Upper lobe of left lung (tissue), 6 donors: ENCODE measurements at places on chromosomes 16 and 17.
A peak's percentile ranks its signal among the peaks of the same experiment; 100 is the strongest.

DNA sequence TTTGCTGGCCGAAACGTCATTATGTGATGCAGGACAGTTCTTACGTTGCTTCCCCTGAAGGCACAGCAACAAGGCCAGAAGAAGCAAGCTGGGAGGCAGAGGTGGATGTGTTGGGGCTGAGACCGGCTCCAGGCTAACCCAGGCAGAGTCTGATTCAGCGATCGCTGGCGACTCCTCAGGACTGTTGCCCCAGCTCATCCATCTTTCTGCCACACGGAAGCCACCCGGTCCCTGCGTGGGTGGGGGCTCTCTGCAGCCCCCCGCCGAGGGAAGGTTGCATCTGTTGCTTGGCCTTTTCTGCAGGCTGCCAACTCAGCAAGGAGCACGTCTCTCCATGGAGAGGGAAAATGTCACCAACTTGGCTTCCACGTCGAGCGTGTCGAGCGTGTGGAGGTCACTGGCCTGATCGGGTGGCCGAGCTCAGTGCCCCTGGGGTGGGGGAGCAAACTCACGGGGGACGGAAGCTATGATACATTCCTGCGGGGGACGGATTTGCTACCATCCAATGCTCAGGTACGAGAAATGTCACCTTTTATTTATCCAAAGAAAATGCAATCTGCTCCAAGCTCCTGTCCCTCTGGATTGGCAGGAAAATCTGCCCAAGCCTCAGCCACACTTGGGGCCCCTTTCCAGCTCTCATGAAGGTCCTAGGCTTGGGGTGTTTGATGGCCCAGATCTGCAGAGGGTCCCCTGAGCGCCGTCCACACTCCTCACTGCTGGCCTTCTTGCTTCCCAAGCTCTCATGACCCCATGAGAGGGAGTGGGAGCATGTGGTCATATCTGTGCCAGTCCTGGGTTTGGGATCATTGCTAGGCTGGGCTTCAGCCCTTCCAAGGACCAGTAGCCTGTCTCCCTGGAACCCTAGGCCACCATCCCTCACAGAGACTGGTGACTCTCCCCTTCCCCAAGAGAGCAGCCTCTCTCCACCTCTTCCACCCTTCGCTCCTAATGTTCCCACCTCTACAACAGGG is 69.4 kb downstream of the RPH3AL start:
- DNase-seq: peak; percentile 11

GRCh38 chr17:10276436-10276835 is 78.0 kb upstream of the GAS7 start:
- no peak for DNase-seq

- peak; percentile 29 for DNase-seq
Measured at GRCh38 chr17:45018848-45019711, 32.4 kb downstream of the DCAKD start.

DNA sequence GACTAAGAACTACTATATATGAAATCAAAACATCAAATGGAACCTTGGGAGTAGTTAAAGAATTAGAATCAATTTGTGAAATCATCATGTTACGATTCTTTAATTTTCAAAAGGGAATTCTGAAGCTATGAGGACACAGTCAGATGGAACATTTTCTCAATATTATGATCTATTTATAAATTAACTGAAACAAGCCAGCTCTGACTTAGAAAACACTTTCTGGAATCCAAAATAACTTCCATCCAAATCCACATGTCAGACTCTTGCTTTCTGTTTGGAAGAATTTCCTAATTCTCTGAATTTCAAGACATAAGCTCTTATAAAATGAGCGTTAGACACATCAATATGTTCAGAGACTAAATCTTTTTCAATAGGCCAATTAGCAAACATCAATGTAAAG is 737.7 kb upstream of the SOX9 start:
- DNase-seq: no peak

GRCh38 chr17:36511216-36511615 is 23.5 kb downstream of the MYO19 start:
- DNase-seq: no peak

DNA sequence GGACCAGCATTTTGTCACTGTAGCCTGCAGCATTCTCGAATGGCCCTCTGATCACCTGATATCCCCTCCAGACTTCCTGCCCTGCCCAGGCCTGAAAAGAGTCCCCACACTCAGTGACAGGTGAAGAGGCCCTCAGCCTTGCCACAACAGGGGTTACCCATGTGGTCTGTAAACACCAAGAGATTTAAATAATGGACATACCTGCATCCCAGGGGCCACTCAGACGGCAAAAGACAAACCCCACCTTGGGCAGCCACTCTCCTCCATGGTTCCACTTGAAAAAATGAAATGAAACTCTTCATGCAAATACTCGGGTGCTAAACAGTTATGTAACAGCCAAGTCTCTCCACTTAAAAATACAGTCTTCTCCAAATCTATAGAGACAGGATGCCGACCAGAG is 22.9 kb upstream of the PECAM1 start:
- no peak for DNase-seq

GRCh38 chr17:6254036-6254435 is 180.9 kb downstream of the AIPL1 start:
- DNase-seq: no peak

- DNase-seq: no peak
Measured at GRCh38 chr16:54912720-54913119, 17.9 kb upstream of the IRX5 start.

DNA sequence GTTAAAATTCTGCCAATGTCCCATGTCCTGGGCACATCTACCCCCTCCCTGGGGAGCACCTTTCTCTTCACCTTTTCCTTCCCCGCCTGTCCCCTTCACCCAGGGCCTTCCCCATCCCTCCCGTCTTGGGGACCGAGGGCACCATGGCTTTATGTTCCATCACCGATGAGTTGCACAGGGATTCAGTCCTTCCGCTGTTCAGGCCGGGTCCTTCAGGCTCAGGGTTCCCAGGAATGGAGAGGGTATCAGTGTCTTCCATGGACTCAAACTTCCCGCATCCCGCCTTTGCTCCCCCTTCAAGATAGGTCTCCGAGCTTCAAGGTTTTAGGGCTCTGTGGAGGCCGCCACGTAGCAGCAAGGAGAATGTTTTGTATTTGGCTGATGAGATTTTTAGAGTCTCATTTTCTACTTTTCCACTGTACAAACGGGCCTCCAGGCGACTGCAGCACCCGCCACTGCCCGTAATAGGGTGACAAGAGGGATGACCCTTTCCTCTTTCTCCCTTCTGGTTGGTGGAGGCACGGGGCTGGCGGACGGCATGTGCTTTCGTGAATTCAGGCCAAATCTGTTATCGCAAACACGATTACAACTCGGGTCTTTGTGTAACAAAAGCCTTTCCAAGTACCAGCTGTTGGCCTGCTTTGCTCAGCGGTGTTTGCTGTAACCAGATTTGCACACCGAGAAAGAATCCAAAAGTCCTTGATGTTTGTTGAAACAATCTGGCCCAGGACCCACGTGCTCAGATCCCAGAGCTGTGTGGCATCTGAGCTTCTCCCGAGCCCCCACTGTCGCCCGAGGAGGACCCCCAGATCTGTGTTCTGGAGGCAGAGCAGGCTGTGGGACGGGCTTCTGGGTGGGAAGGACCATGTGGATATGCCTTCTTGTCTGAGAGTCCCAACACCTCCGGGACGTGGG is 236.3 kb downstream of the SEC14L1 start:
- DNase-seq: peak; percentile 66

DNA sequence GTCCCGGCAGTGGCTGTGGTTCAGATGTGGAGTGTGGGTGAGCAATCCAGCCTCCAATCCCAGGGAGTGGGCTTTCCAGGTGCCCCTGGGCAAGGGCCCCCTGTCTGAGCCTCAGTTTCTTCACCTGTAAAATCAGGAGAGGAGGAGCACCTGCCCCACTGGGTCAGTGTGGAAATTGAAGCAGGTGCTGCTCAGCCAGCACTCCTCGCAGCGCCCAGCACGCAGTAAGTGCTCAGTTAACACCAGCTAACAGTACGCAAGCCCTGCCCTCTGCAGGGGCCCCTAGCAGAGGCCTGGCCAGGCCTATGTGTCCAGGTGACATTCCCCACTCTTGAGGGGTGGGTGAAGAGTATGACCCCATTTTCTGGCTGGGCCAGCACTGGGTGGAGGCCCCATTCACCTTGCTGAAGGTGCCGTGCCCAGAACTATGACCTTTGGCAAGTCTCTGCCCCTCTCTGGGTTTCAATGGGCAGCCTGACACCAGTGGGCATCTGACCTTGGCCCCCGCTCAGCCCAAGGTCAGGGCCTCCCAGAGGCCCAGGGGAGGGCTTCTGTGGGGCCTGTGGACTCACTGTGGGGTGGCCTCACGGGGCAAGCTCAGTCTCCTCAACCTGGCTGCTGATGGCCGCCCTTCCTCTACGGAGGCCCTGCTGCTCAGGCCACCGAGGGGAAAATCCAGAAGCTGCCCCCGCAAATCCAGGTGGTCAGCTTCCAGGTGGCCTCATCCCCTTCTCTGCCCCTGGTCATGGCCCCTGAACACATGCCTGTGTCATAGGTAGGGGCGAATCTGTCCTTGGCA is 2.5 kb downstream of the MTSS2 start:
- DNase-seq: peak; percentile 54

DNA sequence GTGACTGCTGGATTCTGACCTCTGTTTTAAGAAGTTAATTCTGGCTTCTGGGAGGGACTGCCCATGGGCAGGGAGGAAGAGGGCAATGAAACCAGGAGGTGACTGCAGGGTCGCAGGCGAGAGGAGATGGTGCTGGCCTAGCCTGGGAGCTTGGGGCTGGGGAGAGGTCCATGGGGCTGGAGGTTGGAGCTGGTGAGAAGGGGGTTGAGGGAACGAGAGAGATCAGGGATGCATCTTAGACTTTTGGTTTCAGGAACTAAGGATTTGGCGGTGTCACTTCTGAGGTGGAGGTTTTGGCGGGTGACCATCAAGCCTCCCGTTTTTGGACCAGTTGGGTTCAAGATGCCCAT is 64.6 kb downstream of the NKD1 start:
- DNase-seq: no peak

DNA sequence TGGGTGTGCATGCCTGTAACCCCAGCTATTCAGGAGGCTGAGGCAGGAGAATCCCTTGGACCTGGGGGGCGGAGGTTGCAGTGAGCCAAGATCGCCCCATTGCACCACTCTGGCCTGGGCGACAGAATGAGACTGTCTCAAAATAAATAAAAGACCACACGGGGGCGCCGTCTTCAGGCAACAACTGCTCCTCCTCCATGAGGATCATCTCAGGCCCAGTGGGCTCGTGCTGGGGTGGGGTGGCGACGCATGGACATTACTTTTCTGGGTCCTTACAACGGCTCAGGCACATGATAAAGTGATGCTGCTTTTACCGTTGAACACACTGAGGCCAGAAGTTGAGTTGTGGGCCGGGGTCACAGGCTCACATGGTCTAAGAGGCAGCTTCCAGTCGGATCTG is 56.2 kb downstream of the PRMT7 start:
- DNase-seq: peak; percentile 40

- DNase-seq: no peak
Measured at GRCh38 chr16:74271872-74272271, 24.7 kb upstream of the PSMD7 start.

DNA sequence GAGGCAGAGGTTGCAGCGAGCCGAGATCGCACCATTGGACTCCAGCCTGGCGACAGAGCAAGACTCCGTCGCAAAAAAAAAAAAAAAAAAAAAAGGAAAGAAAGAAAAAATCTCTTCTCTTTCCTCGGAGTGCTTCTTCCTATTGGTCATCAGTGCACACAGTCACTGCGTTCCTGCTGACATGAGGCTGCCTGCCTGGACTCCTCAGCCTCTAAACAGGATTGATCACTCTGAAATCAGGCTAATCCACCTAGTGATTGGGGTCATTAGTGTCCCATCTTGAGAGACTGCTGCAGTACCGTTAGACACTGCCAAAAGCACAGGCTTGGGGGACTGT is 30.8 kb downstream of the PLCD3 start:
- no peak for DNase-seq

DNA sequence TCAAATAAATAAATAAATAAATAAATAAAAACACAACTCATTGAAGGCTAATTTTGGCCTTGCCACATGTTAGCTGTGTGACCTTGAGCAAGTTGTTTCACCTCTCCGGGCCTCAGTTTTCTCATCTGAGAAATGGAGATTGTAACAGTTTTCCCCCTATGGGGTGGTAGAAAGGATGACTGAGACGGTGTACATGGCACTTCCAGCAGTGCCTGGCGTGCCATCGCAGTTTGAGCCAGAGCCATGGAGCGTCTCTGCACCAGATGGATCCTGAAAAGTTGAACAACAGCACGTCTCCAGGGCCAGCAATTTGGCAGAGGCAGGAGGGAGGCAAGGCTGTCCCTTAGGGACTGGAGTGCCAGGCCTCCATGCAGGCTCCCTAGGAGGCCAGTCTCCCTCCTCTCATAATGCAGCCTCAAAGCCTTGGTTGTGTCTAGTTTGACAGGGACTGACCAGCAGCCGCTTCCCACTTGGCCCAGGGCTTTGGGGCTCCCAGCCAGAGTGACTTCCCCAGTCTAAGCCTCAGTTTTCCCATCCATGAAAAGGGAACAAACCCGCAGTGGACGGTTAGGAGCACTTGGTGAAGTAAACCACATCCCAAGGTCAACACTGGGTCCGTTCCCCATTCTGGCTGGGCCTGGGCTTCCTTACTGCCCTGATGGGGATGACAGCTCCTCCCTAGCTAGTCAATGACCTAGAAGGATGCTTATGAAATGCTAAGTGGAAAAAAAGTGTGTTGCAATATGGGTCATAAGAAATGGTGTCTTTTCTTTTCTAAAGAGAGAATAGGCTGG is 19.3 kb downstream of the SOCS1 start:
- DNase-seq: no peak

DNA sequence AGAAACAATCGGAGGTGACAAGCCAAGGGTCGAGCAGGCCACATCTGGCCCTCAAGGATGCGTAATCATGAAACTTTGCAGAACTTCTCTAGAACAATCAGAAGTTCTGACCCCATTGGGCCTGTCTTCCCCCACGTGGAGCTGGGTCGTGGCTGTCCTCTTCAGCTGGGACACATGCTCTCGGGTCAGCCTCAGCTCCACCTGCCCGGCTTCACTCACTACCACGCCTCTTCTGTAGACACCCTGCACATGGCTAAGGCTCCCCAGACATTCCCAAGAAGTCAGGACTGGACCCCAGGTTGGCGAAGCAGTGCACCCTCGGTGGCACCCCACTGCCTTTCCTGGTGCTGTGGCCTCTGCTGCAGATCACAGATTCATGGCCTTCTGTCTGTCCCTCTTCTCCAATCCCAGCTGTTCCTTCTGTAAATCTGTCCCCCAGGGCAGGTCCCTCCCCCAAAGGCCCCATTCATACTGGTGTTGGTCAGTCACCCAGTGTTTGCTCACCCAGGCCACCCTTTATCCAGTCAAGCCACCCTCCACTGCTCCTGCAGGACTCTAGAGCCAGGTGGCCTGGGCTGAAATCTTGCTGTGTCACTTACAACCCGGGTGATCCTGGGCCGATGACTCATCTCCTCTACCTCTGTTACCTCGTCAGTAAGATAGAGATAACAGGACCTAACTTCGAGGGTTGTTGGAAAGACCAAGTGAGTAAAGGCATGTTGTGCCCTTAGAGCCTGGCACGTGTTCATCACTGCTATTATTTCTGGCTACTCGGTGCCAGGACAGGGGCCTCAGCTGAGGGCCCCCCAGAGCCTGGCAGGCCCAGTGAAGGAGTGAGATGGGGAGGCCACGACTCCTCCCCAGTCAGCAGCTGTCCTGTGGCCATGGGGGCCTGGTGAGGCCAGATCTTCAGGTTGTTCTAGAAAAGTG is 1.4 kb upstream of the SLC5A11 start:
- no peak for DNase-seq
